ENCODE measurements at places on chromosomes 16 and 17.

DNA sequence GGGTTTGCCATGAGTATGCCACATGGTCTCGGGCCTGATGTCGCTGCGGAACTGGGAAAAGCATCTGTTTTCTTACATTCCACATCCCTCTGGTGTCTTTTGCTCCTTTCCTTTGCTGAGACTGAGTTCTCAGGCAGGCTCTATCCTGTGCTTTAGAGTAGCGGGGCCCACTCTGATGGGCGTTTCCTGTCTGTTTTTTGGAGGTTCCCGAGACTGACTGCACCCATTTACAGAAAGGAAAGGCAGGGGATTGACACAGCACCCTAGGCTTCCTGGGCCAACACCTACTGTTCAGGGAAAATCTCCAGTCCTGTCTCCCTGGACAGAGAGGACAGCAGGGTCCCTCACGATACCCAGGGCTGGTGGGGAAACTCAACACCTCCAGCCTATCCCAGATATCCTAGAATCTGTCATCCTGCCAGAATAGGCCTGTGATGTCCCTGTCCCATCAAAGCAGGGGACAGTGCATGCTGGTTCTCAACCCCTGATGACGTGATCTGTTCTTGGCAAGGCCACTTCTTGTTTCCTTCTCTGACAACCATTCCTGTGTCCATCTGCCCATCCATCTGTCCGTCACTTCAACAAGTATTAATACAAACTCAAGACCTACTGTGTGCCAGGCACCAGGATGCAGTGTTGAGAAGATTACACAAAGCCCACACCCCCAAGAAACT, 42.2 kb downstream of the ACTG1 start:
- DNase-seq: no peak

DNA sequence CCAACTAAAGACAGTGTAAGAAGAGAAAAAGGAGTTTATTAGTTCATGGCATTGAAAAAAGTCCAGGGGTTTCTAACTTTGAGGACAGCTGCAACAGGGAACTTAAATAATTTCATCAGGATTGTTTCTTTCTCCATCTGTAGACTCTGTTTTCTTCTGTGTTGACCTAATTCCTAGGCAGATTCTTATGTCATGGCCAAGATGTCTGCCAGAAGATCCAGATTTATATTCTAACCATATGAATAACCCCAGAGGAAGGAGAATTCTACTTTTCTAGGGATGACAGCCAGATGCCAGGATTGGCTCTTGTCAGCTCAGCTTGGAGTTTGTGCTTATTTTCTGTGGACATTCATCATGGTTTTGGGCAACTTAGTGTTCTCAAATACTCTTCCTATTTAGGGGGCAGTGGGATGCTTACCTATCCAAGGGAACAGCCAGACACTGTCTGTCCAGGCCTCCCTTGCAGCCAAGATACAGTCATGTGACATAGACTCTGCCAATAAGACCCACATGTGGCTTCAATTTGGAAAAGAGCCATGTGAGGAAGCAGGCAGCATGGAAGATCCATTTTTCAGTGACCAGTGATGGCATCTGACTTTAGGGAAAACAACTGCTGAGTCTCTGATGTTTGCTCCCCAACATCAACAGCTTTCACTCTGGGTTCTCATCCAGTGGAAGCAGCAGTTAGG, 18.2 kb downstream of the PCTP start:
- no peak for DNase-seq

- DNase-seq: no peak
Observed at GRCh38 chr16:66678337-66678736, 18.2 kb downstream of the CMTM4 start.

DNA sequence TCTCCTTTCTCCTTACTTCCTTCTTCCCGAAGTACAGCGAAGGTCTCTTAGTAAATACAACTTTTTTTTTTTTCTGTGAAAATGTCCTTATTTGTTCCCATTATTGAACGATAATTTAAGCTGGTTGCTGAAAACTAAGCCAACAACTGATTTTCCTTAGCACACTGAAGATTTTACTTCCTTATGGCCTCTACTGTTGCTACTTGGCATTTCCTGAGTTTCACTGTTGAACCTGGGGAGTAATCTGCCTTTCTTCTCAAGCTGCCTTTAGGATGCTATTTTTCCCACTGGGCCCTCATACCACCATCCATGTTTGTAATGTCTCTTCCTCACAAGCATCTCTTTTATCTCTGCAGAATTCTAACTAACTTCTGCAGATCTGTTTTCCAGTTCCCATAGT, 26.1 kb downstream of the UBE2O start:
- DNase-seq: no peak

GRCh38 chr17:2094891-2095535, 40.1 kb downstream of the HIC1 start:
- no peak for DNase-seq

DNA sequence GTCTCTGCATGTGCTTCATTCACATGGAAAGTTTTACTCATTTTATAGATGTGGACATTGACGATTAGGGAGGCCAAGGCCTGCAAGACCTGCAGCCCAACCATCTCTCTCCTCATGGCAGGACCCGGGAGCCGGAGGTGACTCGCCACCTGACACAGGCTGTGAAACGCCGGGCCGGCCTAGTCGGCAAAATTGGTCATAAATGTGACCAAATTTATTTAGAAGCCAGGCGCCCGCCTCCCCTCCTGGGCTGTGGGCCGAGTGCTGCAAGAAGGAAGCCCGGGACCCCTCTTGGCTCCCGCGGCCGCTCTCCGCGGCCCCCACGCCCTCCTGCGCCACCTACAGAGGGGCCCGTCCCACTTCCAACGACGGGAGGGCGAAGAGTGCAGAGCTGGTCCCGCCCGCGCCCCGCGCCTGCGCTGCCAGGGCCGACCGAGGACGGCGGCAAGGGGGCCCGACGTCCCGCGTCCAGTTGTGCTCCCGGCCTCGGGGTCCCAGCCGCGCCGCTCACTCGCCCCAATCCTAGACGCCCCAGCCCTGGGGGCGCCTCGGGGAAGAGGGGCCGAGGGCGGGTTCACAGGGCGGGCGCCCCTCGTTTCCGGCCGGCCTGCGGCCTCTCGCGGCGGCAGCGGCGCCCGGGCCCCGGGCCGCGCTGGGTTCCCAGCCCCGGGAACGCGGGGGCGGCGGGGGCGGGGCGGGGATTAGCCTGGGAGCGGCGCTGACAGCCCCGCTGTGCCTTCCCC, 47.5 kb downstream of the WNT3 start:
- no peak for DNase-seq

DNA sequence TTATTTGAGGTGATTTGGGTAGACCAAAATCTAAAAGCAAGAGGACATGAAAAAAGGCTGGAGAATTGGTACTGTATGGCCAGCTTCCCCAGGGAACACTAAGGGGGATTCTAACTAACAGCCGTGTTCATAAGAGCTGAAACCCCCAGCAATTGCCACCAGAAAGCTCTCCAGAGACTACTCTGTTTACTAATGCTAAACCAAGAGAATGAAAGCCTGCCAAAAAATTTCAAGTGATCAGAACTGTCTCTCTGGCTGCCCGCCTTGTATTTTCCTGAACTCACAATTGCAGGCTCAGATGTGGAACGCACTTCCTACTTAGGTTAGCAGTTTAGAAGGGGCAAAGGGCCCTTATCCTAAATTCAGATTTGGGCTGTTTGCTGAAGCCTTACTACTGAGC, 24.1 kb downstream of the MYH10 start:
- DNase-seq: no peak

DNA sequence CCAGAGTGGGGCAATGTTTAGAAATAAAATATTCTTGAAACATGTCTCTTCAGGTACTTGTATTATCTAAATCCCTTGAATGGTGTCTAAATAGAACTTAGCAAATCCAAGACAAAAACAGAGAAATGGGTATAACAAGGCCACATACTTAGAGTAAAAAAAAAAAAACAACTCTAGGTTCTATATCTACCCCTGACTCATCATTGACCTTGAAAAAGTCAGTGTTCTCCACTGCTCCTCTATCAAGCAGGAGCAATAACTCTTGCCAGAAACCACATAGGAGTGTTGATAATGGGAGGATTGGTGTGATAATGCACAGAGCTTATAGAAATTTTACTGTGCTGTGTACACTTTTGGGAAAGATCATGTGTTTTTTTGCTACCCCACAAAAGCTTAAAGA, 296.6 kb upstream of the PMFBP1 start:
- no peak for DNase-seq

DNA sequence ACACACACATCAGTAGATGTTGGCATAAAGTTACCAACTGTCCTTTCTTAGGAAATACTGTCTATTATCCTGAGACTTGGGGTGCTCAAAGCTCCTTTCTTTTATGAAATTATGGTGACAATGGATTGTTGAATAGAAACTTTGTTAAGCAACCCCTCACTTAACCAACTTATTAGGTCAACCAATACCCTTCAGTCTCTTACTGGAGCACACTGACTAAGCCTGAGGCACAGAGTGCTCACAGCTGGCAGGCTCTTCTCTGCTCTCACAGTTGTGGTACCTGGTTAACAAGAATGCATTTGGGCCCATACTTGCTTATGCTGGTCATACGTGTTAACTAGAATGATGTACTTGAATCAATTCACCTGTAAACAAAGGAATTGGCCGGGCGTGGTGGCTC, 24.8 kb downstream of the CD300LF start:
- no peak for DNase-seq

- no peak for DNase-seq
Observed at GRCh38 chr17:19370493-19370960, 7.8 kb upstream of the MAPK7 start.

GRCh38 chr17:12644623-12645022, 21.1 kb upstream of the MYOCD start:
- DNase-seq: no peak

GRCh38 chr17:76189247-76189646, 48.2 kb upstream of the FOXJ1 start:
- DNase-seq: no peak

DNA sequence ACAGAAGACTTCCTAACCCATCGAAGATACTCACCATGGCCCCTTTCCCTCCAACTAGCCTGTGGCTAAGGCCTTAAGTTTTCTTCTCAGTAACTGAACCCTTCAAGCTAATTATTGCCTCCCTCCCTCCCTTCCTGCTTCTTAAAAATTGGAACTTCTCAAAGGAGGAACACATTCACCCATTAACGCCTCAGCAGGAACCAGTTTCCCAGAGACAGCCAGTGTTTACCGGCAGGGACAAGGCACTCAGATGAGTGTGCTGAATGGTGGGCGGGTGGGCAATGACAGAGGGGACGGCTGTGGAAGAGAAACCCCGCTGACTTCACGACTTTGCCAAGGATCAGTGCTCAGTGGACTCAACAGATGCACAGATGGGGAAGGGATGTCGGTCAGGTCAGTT, 20.3 kb downstream of the PITPNA start:
- no peak for DNase-seq

- no peak for DNase-seq
Observed at GRCh38 chr16:19517424-19518089, 4.3 kb downstream of the GDE1 start.

GRCh38 chr16:17691899-17692176, 221.1 kb upstream of the XYLT1 start:
- DNase-seq: no peak

GRCh38 chr17:45996282-45996937, 2.6 kb upstream of the STH start:
- no peak for DNase-seq

GRCh38 chr16:66594739-66595138, 9.8 kb upstream of the CMTM3 start:
- DNase-seq: no peak
